ENCODE measurements at places on chromosomes 3 and 15.

GRCh38 chr15:78320183-78320582 is 20.0 kb upstream of the CRABP1 start:
- no peak for DNase-seq

GRCh38 chr3:78507196-78507984 is 1260.4 kb downstream of the ROBO1 start:
- no peak for DNase-seq

- no peak for DNase-seq
These were observed 11.5 kb upstream of the RPS17 start for GRCh38 chr15:82551646-82552247.

- DNase-seq, result no peak
These were observed 78.2 kb downstream of the DAPK2 start for GRCh38 chr15:63968122-63968524.

GRCh38 chr15:70140543-70141375 is 43.0 kb upstream of the TLE3 start:
- DNase-seq, result peak; percentile 85

GRCh38 chr3:37492977-37493471 is 318.6 kb upstream of the LRRFIP2 start:
- DNase-seq, result peak; percentile 81

DNA sequence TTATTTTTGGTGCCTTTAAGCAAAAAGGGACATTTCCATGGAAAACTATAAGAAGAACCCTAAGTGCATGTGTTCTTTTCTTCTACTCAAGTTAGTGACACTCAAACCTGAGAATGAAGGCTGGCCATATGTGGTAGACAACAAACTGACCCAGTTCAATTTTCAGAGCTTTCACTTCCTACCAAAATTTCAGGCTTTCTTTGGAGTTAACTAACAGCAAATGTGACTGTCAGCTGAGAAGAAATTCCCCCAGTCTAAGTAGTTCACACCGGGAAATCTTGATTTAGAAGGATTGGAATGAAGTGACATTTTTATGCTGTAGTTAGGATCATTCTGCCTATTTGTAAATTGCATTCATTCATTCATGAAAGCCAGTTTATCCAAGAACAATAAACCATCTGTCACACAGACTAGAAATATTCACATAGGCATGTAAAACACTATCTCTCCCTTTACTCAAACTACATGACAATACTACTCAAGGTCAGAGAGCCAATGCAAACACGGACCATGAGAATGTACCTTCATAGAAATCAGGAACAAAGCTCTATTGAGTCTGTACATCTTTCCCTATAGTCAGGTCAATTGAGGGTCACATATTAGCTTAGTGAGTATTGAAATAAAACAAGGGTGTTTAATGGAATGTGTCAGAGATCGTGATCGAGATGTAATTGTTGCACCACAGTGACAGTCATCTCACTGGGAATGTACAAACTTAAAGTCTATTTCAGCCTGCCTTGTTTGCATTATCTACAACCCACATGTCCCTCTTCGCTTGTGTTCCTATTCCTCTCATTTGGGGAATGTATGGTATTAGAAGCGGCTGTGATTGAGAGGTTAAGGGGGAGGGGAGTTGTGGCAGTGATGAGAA is 113.8 kb upstream of the TGFBR2 start:
- no peak for DNase-seq

GRCh38 chr15:56948764-56949101 is 30.3 kb downstream of the TCF12 start:
- no peak for DNase-seq

DNA sequence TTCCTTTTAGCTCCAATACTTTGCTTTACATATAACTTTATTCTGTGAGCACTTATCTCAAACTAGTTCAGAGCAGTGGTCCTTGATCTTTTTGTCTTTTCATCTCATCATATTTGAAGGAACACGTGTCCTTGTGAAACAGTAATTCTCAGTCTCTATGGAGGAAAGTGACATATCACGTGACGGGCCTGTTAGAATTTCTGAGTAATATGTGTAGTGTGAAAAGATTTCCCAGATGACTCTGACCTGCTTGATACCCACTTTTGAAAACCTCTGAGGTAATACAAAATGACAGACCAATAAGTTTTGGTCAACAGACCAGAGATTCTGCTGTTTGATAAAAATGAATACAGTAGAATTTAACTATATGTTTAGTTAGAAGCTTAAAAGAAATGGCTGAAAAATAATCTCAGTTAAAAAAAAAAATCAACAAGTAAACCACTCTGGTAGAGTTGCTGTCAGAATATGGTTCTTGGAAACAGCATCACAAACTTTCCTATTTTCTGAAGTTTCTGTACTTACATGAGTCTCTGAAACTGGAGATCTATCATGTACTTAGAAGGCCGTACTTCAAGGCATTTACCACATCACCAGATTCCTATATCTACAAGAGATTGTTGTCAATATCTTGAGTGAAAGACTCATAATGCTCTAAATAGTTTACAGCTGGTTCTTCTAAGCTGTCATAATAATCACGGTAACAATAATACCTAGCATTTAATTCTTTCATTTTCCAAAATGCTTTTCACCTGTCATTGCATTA is 590.2 kb upstream of the TBL1XR1 start:
- no peak for DNase-seq

All from lung (tissue), 17 donors.